ENCODE measurements at places on chromosomes 4 and X. TPM values are rescaled to one million over a fixed set of nuclear protein-coding genes. Genes with fewer than 3 reads are reported as not detected.

GRCh38 chr4:145735347-145735675 lies 55.4 kb downstream of the C4orf51 start:
- DNase-seq = no peak

GRCh38 chr4:136328131-136328530 lies 1204.2 kb downstream of the PCDH18 start:
- no peak for DNase-seq

DNA sequence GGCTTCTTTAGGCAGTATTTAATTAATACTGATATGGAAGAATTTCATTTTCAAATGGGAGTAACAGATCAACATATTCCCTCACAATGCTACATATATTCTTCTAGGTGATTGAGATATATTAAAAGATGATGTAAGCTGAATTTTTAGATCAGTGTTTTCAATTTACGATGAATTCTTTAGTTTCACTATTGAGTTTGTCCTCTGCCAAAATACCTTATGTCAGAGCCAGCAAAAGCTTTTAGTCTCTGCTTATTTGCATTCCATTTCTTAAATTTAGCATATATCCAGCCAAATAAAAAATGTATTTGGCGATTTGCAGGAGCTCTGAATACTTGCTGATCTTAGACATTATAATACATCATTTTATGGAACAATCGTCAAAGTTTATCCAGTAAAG lies 144.3 kb downstream of the MOSPD2 start:
- DNase-seq = no peak

The TMPRSS11B gene
- not detected for polyA plus RNA-seq

The PRAF2 gene
- polyA plus RNA-seq = 128 TPM
